Body of pancreas (tissue), 4 donors: ENCODE measurements at places on chromosomes 11 and 22. TPM values are rescaled to one million over a fixed set of nuclear protein-coding genes. Genes with fewer than 3 reads are reported as not detected.

DNA sequence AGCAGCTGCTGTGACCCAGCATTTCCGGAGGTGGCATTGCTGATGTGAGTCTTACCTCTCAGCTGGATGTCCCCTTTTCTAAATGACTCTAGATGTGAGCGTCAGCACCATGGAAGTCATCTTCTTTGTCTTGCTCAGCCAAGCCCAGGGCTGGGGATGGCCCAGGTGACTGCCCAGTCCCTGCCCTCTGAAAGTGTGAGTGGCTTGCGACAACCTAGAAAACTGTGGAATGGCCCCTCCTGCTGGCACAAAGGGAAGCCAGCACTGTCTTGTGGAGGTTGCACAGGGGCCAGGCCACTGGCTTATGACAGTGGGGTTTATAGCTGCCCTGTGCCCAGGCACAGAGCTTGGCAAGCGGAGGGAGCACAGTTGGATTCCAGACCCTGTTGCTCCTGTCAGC, 6.2 kb downstream of the TUB start:
- no peaks in the 10 kb centered on the region for H3K27me3 ChIP-seq
- H3K4me3 ChIP-seq, result no peak overlapping the region
- H3K27ac ChIP-seq, result no peak overlapping the region
- no peaks in the 10 kb centered on the region for H3K4me1 ChIP-seq
- H3K36me3 ChIP-seq, result no peaks in the 10 kb centered on the region
- DNase-seq, result no peak

CLDN25 gene
- not detected for total RNA-seq

DNA sequence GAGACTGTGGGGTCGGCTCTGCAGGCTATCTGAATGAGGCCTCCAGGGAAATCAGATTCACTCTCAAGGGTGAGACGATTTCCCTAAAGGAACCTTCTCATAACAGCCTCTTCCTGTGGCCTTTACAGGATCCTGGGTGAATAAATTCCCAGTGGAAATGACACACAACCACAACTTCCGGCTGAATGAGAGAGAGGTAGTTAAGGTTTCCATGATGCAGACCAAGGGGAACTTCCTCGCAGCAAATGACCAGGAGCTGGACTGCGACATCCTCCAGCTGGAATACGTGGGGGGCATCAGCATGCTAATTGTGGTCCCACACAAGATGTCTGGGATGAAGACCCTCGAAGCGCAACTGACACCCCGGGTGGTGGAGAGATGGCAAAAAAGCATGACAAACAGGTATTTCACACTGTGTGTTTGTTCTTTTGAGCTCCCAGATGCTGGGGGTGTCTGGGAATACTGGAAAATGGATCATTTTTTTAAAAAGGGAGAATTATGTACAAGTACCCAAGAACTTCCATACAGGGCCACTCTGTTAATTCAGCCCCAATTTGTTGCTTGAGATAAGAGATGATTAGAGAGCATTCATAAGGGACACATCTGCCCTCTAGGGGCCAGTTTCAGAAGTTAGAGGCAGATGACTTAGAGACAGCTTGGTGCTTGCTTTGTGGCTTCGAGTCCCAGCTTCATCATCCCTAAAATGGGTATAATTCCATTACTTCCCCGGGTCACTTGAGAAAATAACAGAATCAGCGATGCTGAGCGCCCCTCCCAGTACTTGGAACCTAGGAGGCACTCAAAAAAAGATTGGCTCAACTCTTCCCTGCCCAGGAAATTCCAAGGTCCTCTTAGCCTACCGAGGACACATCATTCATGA, 10.2 kb downstream of the SERPIND1 start:
- no peaks in the 10 kb centered on the region for H3K36me3 ChIP-seq
- peak; percentile 45 for DNase-seq
- H3K4me1 ChIP-seq, result peaks cover 15% of the 10 kb centered on the region
- no peak overlapping the region for H3K27ac ChIP-seq
- no peak overlapping the region for H3K4me3 ChIP-seq
- no peaks in the 10 kb centered on the region for H3K27me3 ChIP-seq

GRCh38 chr22:28992565-28993356, 68.9 kb downstream of the C22orf31 start:
- no peaks in the 10 kb centered on the region for H3K4me1 ChIP-seq
- H3K27me3 ChIP-seq, result no peaks in the 10 kb centered on the region
- H3K27ac ChIP-seq, result no peak overlapping the region

GRCh38 chr11:77580712-77581337, 8.9 kb upstream of the AQP11 start:
- H3K27ac ChIP-seq, result no peak overlapping the region
- DNase-seq, result no peak
- peaks cover 8% of the 10 kb centered on the region for H3K4me1 ChIP-seq
- H3K27me3 ChIP-seq, result no peaks in the 10 kb centered on the region
- H3K4me3 ChIP-seq, result no peak overlapping the region

DNA sequence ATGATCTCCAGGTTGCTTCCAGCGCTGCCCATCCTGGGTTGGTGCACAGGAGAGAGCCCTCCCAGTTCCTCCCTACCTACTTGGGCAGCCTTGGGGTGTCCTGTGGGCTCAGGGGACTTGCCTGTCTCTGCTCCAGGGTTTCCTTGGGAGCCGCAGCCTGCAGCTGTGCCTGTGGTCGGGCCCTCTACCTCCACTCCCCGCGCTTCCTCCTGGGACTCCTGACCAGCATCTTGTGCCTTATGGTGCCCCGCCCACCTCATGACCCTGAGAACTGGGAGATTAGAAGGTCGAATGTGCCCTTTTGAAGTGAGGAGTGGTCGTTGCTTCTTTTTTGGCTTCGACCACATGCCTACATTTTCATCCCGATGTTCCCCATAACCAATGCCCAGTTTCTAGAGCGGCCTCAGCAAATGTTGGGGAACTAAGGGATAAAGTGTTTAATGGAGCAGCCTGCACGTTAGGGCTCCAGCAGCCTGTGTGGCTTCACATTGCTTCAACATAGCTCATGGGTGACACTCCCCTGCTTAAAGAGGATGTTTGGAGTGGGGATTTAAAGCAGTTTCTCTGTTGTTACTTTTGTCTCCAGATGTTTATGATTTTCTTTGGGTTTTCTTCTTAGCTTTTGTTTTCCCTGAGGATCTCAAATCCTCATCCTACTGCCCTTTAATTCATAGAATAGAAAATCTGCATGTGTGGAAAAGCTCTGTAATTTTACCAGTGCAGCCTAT, 248.8 kb downstream of the TBC1D22A start:
- H3K4me1 ChIP-seq, result no peaks in the 10 kb centered on the region
- H3K36me3 ChIP-seq, result no peaks in the 10 kb centered on the region
- H3K4me3 ChIP-seq, result no peak overlapping the region

- H3K4me1 ChIP-seq, result no peaks in the 10 kb centered on the region
- no peak overlapping the region for H3K27ac ChIP-seq
- no peaks in the 10 kb centered on the region for H3K27me3 ChIP-seq
- H3K4me3 ChIP-seq, result no peak overlapping the region
These were observed 398.4 kb downstream of the CNTN5 start for GRCh38 chr11:99418927-99419720.

GRCh38 chr11:64744544-64745188, 724 bp upstream of the RASGRP2 start:
- peaks cover 38% of the 10 kb centered on the region for H3K4me1 ChIP-seq
- H3K27ac ChIP-seq, result peak overlapping the region; percentile 60
- peaks cover 45% of the 10 kb centered on the region for H3K27me3 ChIP-seq
- no peak overlapping the region for H3K4me3 ChIP-seq
- DNase-seq, result no peak

- H3K4me3 ChIP-seq, result no peak overlapping the region
- no peaks in the 10 kb centered on the region for H3K27me3 ChIP-seq
- H3K36me3 ChIP-seq, result no peaks in the 10 kb centered on the region
- H3K4me1 ChIP-seq, result no peaks in the 10 kb centered on the region
These were observed 13.6 kb downstream of the MUC2 start for GRCh38 chr11:1087961-1088926.

SOX6 gene
- total RNA-seq, result 21.4 TPM

- DNase-seq, result no peak
- no peak overlapping the region for H3K4me3 ChIP-seq
- H3K27ac ChIP-seq, result no peak overlapping the region
These were observed 155.7 kb downstream of the TBC1D22A start for GRCh38 chr22:46918197-46918596.

DNA sequence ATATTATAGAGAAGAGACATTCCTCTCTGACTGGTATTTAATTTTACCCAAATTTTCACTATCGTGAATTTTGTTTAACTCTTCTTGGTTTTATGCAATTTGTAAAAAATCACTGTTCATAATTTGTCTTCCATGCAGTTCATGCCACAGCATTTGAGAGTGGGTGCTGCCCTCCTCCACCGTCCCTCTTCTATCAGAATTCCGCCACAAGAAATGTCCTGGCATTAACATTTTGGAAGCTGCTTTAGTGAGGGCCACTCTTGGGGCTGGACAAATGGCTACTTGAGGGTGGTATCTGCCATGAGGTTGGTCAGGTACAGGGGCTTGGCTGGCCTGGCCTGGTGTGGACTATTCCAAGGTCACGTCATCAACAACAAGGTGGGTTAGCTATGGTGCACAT, 68.3 kb upstream of the CLDN5 start:
- no peak for DNase-seq
- H3K4me3 ChIP-seq, result no peak overlapping the region
- no peaks in the 10 kb centered on the region for H3K4me1 ChIP-seq
- H3K27me3 ChIP-seq, result no peaks in the 10 kb centered on the region
- H3K27ac ChIP-seq, result no peak overlapping the region
- no peaks in the 10 kb centered on the region for H3K36me3 ChIP-seq

- H3K4me1 ChIP-seq, result peaks cover 30% of the 10 kb centered on the region
- no peak overlapping the region for H3K27ac ChIP-seq
- H3K4me3 ChIP-seq, result no peak overlapping the region
- H3K36me3 ChIP-seq, result no peaks in the 10 kb centered on the region
These were observed 4.9 kb upstream of the NUDT8 start for GRCh38 chr11:67634366-67635230.

GRCh38 chr11:71913756-71914526, 14.5 kb downstream of the XNDC1N start:
- H3K27ac ChIP-seq, result no peak overlapping the region
- DNase-seq, result no peak
- no peaks in the 10 kb centered on the region for H3K4me1 ChIP-seq
- H3K27me3 ChIP-seq, result no peaks in the 10 kb centered on the region

GRCh38 chr11:79419120-79419519, 21.7 kb downstream of the TENM4 start:
- peaks cover 9% of the 10 kb centered on the region for H3K4me1 ChIP-seq
- no peaks in the 10 kb centered on the region for H3K27me3 ChIP-seq
- H3K27ac ChIP-seq, result no peak overlapping the region
- DNase-seq, result no peak
- no peak overlapping the region for H3K4me3 ChIP-seq
- H3K36me3 ChIP-seq, result no peaks in the 10 kb centered on the region

DRD2 gene
- 0.26 TPM for total RNA-seq

HEPHL1 gene
- not detected for total RNA-seq

DNA sequence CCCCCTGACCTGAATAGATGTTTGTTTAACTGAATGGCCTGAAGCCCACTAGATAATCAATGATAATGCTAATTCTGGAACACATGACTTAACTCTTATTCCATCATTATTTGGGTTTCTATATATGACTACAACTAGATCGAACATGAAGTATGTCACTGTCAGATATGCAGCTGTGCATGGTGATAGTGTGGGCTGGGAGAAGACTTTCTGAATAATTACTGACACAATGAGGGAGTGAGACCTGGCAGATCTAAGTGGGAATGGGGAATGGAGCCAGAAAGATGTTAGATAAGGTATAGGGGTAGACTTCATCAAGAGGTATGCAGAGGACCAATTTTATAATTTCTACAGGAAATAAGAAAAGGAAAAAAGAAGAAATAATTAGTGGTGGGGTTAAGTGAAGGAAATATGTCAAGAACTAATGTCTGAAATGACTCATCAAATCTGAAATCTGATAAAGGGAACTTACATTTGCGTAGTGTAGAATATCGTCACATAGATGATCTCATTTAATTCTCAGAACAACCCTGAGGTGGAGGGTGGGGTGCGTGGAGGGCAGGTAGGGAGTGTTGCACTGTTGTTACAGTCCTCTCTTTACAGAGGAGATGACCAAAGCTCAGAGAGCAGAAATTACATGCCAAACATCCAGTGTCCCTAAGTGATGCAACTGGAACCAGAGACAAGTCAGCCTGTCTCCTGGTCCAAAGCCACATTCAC, 68.2 kb upstream of the EED start:
- H3K27me3 ChIP-seq, result no peaks in the 10 kb centered on the region
- H3K4me1 ChIP-seq, result peaks cover 10% of the 10 kb centered on the region
- no peak overlapping the region for H3K27ac ChIP-seq

TEX54 gene
- total RNA-seq, result not detected

C1QTNF5 gene
- 54.1 TPM for total RNA-seq

DNA sequence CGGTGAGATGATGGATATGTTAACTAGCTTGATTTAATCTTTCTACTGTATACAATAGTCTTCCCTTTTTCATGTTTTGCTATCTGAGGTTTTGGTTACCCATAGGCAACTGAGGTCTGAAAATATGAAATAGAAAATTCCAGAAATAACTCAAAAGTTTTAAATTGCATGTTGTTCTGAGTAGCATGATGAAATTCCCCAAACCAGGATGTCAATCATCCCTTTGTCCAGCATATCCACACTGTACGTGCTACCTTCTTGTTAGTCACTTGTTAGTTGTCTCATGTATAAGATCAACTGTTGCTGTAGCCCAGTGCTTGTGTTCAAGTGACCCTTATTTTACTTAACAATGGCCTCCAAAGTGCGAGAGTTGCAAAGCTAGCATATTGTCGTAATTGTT, 21.2 kb upstream of the OR10W1 start:
- H3K27ac ChIP-seq, result no peak overlapping the region
- no peaks in the 10 kb centered on the region for H3K4me1 ChIP-seq
- H3K27me3 ChIP-seq, result no peaks in the 10 kb centered on the region
- DNase-seq, result no peak
- H3K4me3 ChIP-seq, result no peak overlapping the region

LGR4 gene
- 145 TPM for total RNA-seq

- peaks cover 2% of the 10 kb centered on the region for H3K36me3 ChIP-seq
- peaks cover 13% of the 10 kb centered on the region for H3K4me1 ChIP-seq
- H3K4me3 ChIP-seq, result no peak overlapping the region
- DNase-seq, result no peak
These were observed 5.0 kb downstream of the CRELD2 start for GRCh38 chr22:49923445-49923844.

EIF3D gene
- 177 TPM for total RNA-seq

DNA sequence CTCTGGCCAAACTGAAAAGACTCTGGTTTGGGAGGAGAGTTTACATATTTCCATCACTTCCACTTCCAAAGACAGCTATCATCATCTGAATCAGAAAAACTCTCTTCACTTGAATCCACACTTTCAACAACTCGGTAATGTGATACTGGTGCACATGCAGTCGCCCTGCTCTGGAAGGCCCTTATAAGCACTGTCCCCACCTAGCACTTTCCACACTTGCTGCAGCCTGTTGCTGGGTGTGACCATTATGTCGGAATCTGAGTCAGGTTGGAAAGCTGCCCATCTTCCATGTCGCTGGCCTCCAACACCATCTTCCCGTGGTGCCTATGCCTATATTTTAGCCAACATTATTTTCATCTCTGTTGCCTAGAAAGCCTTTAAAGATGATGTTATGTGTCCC, 1.1 kb upstream of the OR10A5 start:
- no peak overlapping the region for H3K4me3 ChIP-seq
- no peak overlapping the region for H3K27ac ChIP-seq
- H3K4me1 ChIP-seq, result no peaks in the 10 kb centered on the region
- H3K36me3 ChIP-seq, result no peaks in the 10 kb centered on the region
- H3K27me3 ChIP-seq, result no peaks in the 10 kb centered on the region
- no peak for DNase-seq

- H3K27me3 ChIP-seq, result no peaks in the 10 kb centered on the region
- no peaks in the 10 kb centered on the region for H3K4me1 ChIP-seq
These were observed 67.5 kb downstream of the C11orf58 start for GRCh38 chr11:16805938-16806337.
